Fibroblast of mammary gland (primary cell): ENCODE measurements at places on chromosomes 2 and 18.
A peak's percentile ranks its signal among the peaks of the same experiment; 100 is the strongest.

- DNase-seq = no peak
Measured at GRCh38 chr2:225033440-225034318, 8.6 kb downstream of the DOCK10 start.

- no peak for DNase-seq
Measured at GRCh38 chr2:193011870-193012269, 817.1 kb upstream of the TMEFF2 start.

DNA sequence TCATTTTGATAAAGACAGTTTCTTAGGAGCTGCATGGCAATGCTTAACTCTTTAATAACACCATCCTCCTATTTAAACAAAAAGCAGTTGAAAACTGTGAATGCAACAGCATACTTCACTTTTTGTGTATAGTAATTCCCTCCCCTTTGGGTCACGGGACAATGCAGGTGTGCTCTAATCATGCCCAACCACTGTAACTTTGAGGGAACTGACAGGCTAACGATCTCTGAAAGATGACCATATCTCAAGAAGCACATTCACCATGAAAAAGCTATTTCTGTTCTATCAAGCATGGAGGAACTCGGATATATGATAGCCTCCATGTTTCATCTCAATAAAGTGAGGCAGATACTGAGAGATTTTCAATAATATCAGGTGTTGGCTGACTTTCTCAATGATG lies 81.1 kb upstream of the CD226 start:
- DNase-seq = no peak

DNA sequence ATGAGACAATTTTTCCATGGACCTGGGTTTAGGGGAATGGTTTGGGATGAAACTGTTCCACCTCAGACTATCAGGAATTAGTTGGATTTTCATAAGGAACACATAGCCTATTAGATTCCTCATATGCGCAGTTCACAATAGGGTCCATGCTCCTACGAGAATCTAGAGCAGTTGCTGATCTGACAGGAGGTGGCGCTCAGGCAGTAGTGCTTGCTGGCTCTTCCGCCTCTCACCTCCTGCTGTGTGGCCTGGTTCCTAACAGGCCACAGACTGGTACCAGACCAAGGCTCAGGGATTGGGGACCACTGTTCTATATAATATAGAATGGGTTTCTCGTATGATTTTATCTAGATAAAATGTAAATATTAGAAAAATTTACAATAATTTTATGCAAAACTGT lies 338.7 kb downstream of the CPS1 start:
- no peak for DNase-seq

GRCh38 chr2:65370387-65371073 lies 61.9 kb downstream of the SPRED2 start:
- DNase-seq = peak; percentile 84

DNA sequence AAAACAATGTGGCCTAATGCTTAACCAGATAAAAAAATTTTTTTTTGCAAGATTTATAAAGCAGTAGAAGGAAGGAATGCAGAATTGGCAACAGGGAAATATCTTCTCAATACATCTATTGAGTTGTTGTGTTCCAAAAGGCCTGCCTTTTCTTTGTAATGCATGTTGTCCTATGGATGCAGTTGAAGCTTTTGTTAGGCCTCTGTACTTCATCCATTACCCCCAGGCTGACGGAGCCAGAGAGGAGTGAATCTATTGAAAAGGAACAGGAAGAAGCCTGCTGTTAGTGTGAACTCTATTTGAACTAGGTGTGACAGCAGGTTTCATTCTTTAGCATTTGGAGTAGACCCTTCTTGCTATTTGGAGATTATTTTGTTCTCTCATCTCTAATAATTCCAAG lies 56.5 kb downstream of the MTX2 start:
- DNase-seq = no peak

DNA sequence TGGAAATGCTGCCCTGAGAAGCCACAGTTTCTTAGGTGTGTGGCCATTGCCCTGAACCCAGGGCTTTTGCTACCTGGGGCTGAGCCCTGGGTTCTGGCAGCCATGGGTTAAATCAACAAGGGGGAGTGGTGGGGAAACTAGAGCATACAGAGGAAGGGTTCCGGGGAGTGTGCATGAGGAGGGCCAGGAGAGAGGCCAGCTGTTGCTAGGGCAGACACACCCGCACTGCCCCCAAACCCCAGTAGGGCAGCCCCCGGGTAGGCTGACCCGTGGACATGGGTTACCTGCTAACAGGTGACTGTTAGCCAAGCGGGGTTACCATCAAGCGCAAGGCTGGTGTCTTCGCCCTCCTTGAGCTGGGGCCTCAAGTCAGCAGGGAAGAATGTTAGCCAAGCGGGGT lies 14.8 kb upstream of the ARHGEF4 start:
- DNase-seq = no peak

GRCh38 chr18:64332835-64333234 lies 183.9 kb upstream of the LINC00305 start:
- no peak for DNase-seq

DNA sequence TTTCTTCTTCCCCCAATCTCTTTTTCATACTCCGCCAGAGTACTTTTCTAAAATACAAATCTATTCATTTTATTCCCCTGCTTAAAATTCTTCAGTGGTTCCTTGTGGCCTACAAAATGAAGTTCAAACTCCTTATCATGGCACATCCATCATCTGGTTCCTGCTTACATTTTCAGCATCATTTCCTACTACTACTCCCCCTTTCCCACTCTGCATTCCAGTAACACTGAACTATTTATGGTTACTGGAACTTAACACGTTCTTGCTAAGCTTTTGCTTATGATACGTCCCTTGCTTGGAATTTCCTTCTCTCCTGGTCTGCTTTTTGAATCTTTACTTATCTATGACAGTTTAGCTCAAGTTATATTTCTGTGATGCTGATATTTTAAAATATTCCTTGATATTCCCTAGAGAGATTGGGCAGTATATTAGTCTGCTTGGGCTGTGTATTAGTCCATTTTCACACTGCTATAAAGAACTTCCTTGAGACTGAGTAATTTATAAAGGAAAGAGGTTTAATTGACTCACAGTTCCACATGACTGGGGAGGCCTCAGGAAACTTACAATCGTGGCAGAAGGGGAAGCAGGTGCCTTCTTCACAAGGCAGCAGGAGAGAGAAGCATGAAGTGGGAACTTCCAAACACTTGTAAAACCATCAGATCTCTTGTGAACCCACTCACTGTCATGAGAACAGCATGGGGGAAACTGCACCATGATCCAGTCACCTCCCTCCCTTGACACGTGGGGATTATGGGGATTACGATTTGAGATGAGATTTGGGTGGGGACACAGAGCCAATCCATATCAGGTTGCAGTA lies 53.2 kb downstream of the BMPR2 start:
- DNase-seq = no peak

DNA sequence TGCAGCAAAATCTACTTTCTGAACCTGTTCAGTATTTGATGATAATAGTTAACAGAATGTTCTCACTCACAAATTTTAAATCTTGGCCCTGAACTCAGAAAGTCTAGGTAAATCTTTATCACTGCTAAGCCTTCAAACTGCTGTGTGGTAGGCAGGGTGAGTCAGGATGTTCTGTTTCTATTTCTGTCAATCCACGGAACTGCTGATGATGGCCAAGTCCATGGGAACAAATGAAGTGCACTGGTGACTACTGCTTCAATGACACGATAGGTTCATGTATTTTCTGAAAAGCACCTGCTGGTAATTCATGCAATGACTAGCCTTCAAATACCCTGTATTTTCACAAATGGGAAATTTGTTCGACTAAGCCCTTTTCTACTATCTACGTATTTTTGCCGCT lies 14.2 kb downstream of the NIFK start:
- peak; percentile 94 for DNase-seq

- peak; percentile 3 for DNase-seq
Measured at GRCh38 chr2:53575721-53576124, 191.9 kb upstream of the CHAC2 start.

GRCh38 chr2:53202063-53202462 lies 565.5 kb upstream of the CHAC2 start:
- peak; percentile 84 for DNase-seq

DNA sequence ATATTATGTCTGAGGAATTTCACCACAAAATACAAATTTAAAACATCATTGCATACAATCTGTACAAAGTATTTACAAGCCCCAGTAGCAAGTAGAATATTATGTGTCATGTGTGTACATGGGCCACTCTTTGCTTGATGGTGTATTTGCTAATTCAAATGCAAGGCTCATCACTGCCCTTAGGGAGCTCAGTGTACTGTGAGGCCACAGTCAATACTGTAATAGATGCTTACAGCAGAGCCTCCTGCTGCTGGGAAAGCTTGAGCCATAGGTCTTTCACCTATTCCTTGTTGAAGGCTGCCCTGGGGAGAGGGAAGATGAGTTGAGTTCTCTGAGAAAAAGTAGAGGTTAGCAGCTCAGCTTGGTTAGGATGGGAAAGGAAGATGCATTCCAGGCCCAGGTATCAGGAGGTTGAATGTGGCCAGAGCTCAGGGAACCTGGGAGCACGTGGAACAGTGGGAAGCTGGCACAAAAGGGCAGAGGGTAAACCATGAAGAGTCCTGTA lies 189.6 kb downstream of the LRP1B start:
- no peak for DNase-seq

DNA sequence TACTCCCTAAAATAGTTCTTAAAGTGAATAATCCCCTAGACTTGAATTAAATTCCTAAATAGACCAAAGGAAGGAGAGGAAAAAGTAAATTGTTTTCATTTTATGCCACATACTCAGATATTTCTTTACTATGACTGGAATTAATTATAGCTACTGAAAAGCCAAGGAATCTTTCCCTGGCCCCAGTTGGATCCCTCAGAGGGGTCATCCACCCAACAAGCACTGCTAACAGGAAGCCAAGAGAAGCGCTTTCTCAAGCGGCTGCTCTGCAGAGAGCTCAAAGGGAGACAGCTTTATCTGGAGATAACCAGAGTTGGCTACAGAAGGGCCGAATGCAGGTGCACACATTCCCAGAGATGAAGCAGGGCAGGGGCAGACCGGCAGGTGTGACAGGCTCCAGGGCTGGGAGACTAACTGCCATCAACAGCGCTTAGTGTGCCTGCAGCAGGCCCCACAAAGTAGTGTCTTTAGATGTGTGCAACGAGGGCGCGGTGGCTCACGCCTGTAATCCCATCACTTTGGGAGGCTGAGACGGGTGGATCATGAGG lies 51.1 kb downstream of the POLR1A start:
- no peak for DNase-seq

DNA sequence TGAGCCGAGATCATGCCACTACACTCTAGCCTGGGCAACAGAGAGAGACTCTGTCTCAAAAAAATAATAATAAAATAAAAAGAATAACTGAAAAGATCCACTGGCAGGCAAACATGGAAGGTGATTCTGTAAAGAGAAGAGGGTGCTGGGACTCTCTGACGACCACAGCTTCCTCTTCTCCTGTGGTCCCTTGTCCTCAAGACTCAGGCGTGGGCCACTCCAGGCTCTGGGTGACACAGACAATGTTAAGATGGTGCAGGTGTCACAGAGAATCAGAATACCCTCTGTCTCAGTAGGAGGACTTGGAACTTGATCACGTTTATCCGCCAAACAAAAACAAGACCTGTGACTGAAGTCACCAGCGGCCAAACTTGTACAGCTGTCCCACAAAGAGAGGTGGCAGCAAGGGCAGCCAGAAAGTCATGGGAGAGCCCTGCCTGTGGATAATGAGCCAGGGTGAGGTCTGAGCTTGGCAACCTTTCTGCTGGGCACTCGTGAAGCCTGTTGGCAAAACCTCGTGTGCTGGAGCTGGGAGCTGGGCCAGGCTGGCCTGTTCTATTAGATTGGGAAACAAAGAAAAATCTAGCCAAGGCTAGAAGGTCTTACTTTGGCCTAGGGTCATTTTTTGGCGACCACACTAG lies 76.4 kb upstream of the ITGA6 start:
- no peak for DNase-seq

DNA sequence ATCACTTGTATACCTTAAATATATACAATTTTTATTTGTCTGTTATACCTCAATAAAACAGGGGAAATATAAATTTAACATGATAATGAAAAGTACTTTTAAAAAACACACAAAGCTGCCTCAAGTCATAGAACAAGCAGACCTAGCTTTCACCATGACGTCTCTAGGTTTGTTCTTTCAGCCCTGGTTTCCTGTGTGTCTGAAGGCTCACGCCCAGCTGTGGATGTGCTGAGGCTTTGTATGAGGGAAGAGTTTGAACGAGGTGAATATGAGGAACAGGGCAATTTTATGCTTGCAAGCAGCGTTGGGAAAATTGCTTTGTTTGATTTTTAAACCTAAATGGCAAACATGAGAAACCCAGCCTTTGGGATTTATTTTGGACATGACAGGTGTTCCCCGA lies 15.3 kb downstream of the SH3RF3 start:
- no peak for DNase-seq

GRCh38 chr18:23668731-23669130 lies 6.0 kb upstream of the ANKRD29 start:
- no peak for DNase-seq

DNA sequence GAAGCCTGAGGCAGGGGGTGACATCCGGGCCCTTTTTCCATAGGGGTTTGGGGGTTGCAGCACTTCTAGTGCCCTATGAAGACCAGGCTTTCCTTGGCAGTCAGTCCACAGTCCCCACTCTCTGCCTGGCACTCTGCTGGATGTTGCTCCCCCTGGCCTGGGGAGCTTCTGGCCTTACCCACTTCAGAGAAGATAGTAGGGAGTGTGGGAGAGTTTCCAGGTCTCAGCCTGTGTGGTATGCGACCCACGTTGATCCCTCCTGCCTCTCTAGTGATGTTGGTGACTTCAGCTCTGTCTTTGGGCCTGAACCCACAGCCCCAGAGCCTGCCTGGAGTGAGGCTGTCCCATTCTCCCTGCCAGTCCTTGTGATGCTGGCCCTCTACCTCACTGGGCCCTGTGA lies 105.6 kb downstream of the STPG4 start:
- DNase-seq = no peak

DNA sequence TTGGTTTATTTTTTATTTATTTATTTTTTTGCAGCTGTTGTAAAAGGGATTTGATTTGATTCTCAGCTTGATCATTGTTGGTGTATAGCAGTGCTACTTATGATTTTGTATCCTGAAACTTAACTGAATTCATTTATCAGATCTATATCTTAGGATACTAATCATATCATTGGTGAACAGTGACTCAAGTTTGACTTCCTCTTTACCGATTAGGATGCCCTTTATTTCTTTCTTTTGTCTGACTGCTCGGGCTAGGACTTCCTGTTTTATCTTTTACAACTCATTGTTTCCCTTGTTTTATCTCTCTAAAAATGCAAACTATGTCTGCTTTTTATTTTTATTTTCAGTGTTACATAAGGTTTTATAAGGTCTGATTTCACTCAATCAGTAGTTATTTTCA lies 23.6 kb downstream of the SP100 start:
- DNase-seq = no peak

- DNase-seq = peak; percentile 87
Measured at GRCh38 chr2:189178726-189179569, 613 bp downstream of the COL5A2 start.

- no peak for DNase-seq
Measured at GRCh38 chr2:206245265-206245672, 29.2 kb upstream of the ZDBF2 start.

- no peak for DNase-seq
Measured at GRCh38 chr2:240650254-240650965, 25.1 kb downstream of the GPR35 start.

DNA sequence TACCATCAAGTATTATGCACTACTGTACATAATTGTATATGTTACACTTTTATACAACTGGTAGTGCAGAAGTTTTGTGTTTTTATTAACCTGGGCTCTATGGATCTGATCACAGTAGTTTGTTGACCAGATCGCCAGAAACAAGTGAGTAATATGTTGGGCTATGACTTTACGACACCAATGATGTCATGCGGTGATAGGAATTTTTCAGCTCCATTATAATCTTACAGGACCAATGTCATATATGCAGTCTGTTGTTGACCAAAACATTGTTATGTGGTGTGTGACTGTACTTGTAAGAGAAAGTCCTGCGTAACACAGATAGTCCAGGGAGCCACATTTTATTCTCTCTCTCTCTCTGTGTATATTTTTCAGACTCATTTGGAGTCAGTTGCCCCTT lies 4.5 kb upstream of the ACOXL start:
- DNase-seq = peak; percentile 3
